Substantia nigra (tissue), 51 donors: ENCODE measurements at places on chromosomes 5 and 9.

GRCh38 chr9:112863746-112864145 is 26.9 kb downstream of the SLC46A2 start:
- DNase-seq = no peak

DNA sequence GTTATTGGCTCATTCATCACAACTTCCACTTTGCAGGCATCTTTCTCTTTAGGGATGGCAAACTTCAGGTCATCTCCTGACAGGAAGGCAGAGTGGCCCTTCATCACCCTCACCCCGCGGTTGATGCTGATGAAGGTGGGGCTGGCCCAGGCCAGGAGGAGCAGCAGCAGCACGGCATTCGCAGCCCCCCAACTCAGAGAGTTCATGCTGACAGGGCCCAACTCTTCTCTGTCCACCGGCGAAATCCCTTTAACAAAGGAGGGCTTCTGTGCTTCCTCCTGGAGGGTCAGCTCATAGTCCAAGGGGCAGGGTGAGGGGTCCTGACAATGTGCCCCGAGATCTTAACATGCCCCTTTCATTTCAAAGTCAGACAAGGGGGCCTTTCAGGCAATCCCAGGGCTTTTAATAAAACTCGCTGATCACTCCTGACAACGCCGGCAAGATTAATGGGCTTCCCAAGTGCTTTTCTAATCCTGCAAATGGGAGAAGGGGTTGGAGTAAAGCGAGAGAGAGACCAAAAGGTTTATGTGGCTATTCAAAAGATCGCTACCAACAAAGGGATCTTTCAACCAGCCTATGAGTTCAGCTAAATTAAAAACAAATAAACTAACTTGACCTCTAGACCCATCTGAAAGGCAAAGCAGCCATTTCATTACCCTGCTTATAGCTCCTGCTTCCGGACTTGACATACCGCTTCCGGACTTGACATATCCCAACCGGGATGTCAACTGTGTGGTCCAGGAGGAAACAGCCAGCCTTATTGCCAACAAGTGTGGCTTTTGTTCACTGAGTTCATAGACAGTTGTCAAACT is 41.2 kb downstream of the FREM1 start:
- DNase-seq = no peak

GRCh38 chr5:77852514-77853352 is 76.6 kb upstream of the TBCA start:
- DNase-seq = peak; percentile 70

DNA sequence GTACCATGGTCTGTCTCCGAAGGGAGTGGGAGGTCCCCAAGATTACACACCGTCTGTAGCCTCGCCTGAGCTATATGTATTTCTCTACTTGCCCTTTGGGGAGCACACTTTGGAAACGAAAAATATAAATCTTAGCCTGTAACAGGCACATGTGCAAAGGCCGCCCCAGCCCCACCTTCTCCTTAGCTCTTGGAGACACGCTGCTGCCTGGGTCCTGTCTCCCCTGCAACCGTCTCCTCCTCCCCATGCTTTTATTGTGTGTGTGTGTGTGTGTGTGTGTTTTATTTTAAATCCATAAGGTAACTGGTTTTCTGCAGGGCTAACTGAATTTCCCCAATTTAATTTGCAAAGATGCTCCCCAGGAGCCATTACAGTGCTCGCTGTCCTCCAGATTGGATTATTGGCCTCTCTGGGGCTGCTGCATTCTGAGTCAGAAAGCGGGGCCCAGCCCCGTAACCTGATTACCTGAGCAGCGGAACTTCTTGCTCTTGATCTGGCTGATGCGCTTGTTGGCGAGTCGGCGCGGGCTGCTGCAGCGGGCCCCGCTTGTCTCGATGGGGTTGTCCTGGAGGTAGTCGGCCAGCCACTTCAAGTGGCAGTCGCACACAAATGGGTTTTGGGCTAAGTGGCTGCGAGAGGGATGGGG is 193.3 kb upstream of the PANK3 start:
- DNase-seq = no peak
